COR-L47 (cell line): ENCODE measurements at places on chromosomes 5 and 9.

- DNase-seq, result no peak
Observed at GRCh38 chr5:32583582-32584232, 1.6 kb upstream of the SUB1 start.

DNA sequence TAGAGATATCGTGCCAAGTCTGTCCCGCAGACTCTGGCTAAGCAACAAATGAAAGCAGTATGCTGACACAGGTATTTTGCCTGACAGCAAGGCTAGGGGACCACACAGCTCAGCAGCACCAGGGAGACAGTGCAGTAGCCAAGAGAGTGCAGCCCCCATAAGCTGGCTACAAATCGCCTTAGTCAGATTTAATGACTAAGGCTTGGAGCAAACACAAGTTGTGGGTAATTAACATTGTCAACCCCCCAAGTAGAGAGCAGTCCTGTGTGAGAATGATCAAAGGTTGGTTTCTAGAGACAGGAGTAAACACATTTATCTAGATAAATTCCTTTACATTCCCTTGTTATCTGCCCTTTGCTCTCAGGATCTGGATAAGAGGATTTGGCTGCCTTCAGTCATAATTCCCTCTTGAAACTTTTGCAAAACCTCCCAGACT lies 1434.5 kb upstream of the CDH6 start:
- no peak for DNase-seq

DNA sequence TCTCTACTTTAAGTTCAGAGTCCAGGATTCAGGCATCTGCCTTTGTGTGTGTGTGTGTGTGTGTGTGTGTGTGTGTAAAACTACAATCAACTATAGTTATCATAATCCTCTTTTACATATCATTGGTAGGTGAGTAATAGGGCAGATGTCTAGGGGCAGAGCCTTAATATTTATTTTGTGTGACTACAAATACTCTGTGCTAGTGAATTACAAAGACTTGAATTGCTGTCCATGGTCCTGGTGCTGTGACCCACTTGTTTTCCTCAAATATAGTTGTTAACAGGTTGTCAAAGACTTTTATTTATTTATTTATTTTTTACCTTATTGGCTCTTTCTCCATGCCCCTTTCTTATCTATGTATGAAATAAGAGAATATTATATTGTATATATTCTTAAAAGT lies 196.8 kb downstream of the ANXA1 start:
- DNase-seq, result no peak

DNA sequence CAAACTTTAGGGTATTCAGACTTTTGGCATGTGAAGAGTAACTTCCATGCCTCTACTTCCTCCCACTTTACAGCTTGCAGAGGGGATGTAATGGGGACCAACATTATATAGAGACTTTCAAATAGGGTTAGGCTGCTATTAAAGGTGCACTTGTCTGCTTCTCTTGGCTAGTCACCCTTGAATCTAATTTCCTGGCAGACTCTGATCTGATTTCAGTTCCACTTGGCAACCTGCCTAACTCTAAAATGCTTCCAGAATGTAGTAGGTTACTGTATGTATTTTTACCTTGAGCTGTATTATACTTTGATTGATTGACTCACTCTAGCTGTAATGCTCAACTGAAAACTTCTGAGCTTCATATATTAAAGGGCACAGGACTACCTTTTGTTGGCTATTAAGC lies 693.4 kb downstream of the KCTD16 start:
- DNase-seq, result peak; percentile 33

DNA sequence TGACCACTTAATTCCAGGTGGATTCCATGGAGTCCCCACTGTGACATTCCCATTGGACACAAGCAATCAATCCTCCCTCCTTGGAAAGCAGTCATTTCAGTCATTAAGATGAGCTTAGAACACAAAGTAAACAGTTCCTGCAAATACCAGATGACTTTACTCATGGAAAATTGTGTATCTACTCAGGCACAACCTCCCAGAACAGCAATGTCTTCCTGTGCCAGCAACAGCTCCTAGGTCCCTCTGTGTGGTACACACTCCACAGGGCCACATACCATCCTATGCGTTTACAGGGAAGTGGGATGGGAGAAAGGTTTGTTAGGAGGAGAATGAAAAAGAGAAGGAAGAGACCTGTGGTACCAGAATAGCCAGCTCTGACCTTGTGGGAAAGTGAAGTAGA lies 53.7 kb downstream of the MTMR12 start:
- no peak for DNase-seq

DNA sequence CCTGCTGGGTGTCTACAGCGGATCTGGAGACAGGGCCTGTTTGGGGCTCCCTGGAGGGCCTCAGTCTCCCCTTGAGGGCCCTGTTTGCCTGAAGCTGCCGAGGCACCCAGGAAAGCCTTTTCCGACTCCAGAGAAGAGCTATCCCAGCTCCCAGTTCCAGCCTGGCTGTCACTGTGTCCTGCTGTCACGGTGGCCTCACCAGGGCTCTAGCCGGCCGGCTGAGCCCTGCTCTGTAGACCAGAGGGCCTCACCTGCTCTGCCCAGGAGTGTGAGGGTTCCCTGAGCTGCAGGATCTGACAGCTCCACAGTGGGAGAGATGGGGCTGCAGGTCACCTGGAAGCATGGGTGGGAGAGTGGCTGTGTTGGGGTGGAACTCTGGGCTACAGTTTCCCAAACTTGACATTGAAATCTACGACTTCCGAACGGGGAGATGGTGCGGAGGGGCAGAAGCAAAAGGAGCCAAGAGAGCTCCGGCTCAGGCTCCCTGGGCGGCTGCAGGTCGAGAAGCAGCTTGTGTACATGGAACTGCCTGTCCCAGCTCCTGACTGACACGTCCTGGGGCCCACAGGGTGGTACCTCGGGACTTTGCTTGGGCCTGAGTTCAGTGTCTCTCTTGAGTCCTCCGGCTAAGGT lies 94.9 kb downstream of the CACNA1B start:
- DNase-seq, result no peak

- no peak for DNase-seq
Observed at GRCh38 chr9:83204047-83204446, 141.1 kb upstream of the RASEF start.

DNA sequence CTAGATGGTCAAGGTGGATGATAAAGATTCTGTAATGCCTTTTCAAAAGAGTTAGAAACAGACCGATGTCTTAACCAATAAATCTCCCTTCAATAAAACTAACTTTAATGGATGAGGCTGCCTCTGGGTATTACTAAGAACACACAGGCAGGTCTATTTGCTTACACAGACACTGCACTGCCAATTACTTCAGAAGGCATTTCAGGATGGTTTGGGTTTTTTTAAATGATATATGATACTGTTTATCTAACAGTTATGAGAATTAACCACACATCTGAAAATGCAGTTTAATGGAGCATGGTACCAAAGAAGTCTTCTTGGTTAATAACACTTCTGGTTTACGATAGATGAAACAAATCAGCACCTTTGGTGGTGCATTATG lies 367.9 kb upstream of the GRAMD2B start:
- DNase-seq, result peak; percentile 49

GRCh38 chr9:79289856-79290255 lies 281.9 kb upstream of the TLE4 start:
- DNase-seq, result no peak

DNA sequence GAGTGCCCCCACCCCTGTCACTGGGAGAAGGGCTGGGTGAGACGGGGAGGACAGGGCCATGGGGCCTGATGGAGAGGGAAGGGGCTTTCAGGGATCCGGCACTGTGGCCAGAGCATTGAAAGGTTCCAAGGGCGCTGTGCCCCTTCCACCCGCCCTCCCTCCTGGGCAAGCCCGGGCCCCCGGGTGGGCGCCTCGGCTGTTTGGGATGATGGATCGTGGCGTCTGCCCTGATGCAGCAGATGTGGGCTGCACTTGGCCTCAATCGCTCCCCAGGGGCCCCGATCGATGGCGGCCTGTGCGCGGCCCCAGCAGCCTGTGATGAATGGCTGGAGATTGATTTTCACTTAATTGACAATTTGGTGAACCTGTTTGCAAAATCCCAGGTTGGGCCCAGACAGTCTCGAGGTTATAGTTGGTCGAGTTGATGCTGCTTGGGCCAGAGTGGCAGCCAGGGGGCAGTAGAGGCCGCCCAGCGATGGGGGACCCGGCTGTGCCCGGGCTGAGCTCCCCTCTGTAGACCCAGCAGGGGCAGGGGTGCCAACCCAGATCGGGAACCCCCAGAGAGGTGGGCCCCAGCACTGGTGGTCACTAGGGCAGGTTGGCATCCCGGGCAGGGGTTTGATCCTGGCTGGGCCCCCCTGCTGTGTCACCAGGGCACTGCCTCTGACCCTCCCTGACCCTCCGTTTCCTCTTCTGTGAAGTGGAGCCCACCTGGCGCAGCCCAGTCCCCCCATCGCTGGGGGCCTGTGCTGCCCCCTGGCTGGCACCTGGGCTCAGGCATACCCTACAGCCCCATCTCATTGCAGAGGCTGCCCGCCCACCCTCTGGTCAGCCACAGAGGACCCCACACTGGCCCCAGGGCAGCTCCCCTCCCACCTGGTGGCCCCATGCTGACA lies 34.7 kb downstream of the LHX3 start:
- DNase-seq, result no peak

GRCh38 chr9:105479846-105480245 lies 32.0 kb downstream of the FSD1L start:
- no peak for DNase-seq

DNA sequence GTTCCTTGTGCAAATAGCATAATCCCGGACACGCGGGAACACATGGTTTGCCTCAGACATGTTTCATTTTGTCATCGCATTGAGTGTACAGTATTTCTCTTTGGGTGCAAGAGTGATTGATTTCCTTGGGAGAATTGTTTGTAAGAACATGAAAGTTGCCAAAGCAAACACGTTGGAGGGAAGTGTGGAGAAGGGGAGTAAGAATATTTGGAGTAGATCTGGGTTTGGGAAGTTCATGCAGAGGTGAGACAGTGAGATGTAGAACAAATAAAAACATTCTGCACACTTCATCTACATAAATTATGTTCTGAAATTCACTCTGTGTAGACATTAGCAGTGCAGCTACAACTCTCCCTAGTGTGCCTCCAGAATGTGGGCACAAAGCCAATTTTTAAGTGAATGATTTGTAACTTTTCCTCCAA lies 24.0 kb downstream of the FOXD1 start:
- no peak for DNase-seq

GRCh38 chr5:6637022-6637421 lies 3.8 kb downstream of the SRD5A1 start:
- no peak for DNase-seq

DNA sequence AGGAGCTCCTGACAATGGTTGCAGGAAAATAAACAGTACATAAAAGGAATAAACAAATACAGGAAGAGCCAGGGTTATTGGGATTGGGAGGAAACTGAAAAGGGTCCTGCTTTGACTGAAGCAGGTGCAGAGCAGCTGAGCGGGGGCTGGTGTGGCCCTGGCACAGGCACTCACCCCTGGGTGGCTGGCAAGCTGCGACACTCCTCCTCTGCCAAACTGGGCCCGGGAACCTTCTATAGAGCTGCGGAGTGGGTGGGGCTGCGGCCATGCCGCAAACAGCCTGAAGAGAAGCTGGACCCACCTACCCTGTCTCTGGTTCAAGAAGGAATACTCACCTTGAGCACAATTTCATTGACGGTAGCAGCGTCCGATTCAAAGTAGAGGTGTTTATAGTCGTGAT lies 182.5 kb downstream of the GAPVD1 start:
- peak; percentile 39 for DNase-seq

GRCh38 chr5:43017428-43017815 lies 22.7 kb downstream of the ANXA2R start:
- DNase-seq, result peak; percentile 16

DNA sequence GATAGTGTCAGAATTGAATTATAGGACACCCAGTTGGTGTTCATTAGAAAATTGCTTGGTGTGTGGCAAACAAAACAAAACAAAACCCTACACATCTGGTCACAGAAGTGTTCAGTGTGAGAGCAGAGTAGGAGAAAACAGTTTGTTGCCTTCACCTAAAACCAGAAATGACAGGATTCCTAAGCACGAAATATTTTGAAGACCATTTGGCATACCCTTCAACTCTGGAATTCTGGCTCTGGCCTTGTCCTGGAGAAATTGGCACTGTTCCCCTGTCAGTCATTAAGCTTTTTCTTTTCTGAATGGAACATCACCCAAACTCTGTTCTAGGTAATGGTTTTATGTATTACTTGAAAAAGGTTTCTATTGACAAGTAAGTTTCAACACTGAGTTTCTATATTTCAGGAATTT lies 110.2 kb upstream of the PCA3 start:
- DNase-seq, result no peak

- no peak for DNase-seq
Observed at GRCh38 chr5:60896991-60897390, 47.9 kb downstream of the ERCC8 start.

- DNase-seq, result no peak
Observed at GRCh38 chr5:177386542-177386941, 2.3 kb downstream of the SLC34A1 start.

DNA sequence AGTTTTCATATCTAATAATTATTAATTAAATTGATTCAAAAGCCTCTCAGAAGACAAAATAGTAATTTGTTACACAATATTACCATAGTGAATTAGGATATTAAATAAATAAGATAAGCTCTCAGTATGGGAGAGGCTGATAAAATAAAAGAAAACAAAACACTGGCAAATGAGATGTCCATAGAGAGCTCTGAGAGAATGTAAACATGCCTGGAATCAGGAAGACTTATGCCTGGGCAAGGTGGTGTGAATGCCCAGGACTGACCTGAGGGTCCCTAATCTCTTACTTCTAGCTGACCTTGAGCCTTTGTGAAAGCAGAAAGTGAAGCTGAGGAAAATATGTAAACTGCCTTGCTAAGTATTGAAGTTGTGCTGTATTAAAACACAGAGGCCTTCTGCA lies 616.5 kb downstream of the PTPRD start:
- no peak for DNase-seq

- DNase-seq, result no peak
Observed at GRCh38 chr5:56534102-56534829, 281.1 kb upstream of the MAP3K1 start.

DNA sequence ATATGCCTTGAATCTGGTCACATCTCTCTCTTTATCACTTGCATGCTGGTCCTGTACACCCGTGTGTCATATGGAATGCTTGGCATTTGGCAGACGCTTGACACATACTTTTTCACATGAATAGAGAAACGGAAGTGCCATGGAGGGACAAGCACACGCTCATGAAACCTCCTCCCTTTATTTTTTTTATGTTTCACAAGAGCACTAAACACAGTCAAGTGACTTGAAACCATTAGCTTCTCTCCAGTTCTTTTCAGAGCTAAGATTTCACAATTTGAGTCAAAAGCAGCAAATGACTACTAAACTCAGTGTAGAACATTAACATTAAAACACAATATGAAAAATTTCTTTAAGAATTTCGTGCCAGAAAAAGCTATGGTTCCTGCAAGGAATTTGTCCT lies 151.1 kb downstream of the DOCK2 start:
- no peak for DNase-seq

DNA sequence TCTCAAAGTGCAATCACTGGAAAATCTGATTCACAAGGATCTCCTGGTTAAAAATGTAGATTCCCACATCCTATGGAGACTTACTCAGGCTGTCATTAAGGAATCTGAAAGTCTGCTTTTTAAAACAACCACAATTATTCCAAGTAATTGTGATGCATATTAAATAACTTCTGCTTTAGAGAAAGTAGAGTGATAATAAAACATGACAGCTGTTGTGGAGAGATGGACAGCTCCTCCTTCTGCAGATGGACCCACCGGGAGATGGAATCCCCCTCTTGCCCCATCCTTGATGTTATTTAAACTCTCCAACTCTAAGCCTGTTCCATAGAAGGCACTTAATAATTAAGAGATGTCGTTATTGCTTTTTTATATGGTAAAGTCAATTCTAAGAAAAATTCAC lies 802.2 kb downstream of the CDH12 start:
- no peak for DNase-seq
